ENCODE measurements at places on chromosomes 2 and 18.

- no peak for DNase-seq
Observed at GRCh38 chr18:40877096-40877495, 1077.9 kb upstream of the PIK3C3 start.

DNA sequence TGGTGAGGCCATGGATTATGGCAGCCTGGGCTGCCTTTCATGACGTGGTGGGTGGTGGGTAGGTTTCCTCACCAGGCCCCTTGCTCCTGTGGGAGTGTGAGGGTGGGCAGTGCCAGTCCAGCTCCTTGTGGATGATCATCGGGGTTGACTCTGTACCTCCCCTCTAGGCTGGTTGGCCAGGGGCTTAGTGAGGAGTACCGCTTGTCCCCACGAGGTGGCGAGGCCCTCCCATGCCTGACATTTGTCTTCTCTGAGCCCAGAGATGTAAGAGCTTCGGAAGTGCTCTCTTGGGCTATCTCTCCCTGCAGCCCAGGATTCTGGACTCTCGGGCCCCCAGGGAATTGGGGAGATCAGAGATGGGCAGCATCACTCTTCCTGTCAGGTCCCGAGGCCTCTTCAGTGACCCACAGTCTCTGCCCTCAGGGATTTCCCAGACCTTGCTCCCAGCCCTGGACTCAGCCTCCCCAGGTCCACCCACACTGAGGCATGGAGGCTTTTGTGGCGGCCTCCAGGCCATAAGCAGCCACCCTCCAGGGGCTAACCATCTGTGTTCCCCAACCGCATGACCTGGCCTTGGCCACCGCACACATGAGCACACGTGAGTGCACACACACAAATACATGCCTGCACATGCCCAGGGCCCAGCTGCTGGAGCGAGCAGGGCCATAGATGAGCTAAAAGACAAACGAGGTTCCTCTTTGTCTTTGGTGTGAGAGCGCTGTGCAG is 6.5 kb downstream of the SPR start:
- no peak for DNase-seq

GRCh38 chr2:26177122-26177521 is 4.2 kb downstream of the GAREM2 start:
- DNase-seq: no peak

DNA sequence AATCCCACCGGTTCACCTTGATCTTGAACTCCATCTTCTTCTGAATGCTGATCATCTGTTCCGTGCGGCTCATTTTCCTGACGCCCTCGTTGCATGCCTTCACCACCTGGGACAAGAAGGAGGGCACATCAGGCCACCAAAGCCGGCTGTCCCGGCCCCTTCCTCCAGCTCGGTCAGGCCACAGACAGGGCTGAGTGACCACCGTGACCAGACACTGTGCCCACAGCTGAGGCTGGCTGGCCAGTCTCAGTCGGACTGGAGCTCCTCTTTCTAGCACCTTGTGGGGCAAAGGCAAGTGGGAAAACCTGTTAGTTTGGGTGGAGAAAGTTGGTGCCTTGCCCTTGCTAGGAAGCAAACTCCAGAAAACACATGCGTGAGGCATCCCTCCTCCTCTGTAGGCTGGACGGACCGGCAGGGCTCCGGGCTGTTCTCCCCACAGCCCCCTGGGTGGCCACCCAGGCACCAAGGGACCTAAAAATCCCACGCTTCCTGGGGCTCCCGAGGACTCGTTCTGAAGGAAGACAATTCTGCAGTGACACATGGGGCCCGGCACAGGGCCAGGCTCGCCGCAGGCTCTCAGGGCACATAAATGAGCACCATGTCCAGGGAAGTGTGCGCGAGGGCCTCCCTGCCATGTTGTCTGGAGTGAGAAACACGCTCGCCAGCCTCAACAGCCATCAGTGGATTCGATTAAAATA is 15.3 kb downstream of the SNORC start:
- no peak for DNase-seq

DNA sequence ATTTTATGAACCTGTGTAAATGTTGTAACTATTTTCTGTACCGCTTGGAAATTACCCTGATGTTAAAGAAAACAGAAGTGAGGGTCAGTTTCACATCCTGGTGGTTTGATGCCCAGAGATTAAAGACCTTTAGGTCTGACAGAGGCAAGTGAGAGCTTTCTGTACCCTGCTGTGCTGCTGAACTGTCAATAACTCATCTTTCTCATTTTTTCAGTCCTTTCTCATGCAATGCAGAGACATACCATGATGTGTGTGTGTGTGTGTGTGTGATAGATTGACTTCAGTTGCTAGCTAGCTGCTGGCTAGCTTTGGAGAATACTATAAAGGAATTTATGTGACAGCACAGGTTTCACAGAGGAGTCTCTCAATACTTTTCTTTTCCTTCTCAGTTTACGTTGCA is 2025.6 kb upstream of the LRRTM1 start:
- DNase-seq: no peak

DNA sequence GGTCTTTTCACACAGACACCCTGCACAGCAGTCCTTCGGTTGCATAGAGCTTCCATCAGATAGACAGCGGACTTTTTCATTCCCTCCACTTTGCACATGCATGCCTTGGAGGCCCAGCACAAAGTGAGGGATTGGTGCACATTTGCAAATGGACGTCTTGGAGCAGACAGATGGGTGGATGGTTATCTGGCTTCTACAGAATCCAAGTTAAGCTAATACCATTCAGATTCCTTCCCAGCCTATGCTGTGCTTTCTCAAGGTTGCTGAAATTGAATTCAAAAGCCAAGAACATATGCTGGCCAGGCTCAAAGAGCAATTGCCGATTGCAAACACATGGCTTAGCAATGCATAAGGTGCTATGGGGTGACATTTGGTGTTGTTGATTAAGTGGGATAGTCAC is 186.4 kb downstream of the VAPA start:
- DNase-seq: no peak

- no peak for DNase-seq
Observed at GRCh38 chr2:191150600-191151330, at the start of gene STAT4. STAT4 (minus strand) TSS chr2:191150994; CDS start chr2:191148203, 2,791 bp downstream.

DNA sequence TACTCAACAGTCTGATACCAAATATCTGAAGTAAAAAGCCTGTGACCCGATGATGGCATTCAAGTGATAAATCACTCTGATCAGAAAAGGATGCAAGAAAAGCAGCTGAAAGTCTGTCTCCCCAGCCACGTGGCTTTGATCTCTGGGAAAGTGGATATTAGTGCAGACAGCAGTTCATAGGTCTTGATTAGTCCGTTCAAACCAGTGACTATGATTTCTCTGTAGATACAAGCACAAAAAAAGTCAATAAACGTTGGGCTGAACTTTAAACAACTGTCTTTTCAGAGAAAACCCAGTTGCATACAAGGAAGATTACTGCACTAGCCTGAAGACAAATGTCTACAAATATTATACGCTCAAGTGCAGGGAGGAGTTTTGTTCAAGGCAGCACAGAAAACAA is 107.7 kb upstream of the CDC42EP3 start:
- no peak for DNase-seq

GRCh38 chr2:4258563-4258962 is 555.2 kb downstream of the DCDC2C start:
- DNase-seq: no peak

All from NCI-H2107 (cell line).